Lower lobe of right lung (tissue), 2 donors: ENCODE measurements at places on chromosomes 4 and X. TPM values are rescaled to one million over a fixed set of nuclear protein-coding genes. Genes with fewer than 3 reads are reported as not detected.

CXXC4 gene
- total RNA-seq, result 1.9 TPM

DNA sequence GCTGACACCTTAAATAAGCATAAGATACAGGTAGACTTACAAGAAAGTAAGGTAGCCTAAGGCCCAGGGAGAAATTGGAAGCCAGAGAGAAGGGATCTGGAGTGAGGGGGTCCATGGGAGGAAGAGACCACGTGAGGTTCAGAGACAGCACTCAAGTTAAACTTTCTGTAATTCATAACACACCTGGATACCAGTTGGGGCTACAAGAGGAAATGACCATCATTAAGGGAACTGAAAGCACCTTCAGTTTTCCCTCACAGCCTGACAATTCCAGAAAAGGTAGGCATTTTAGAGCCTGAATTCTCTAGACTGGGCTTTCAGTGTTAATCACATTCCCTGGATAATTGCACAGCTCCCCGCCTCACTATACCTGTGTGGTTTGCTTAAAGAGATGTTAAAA, 355.5 kb downstream of the FBXW7 start:
- H3K4me1 ChIP-seq, result no peaks in the 10 kb centered on the region
- H3K4me3 ChIP-seq, result no peak overlapping the region
- H3K27ac ChIP-seq, result no peak overlapping the region
- no peak for DNase-seq
- H3K36me3 ChIP-seq, result no peaks in the 10 kb centered on the region

- no peaks in the 10 kb centered on the region for H3K27me3 ChIP-seq
- no peak for DNase-seq
- H3K4me1 ChIP-seq, result no peaks in the 10 kb centered on the region
- no peak overlapping the region for H3K4me3 ChIP-seq
These were observed 158.8 kb upstream of the AADAT start for GRCh38 chr4:170248576-170248975.

- no peak for DNase-seq
- peaks cover 7% of the 10 kb centered on the region for H3K36me3 ChIP-seq
- no peak overlapping the region for H3K4me3 ChIP-seq
- H3K4me1 ChIP-seq, result peaks cover 24% of the 10 kb centered on the region
- H3K27ac ChIP-seq, result no peak overlapping the region
These were observed 8.8 kb downstream of the TAPT1 start for GRCh38 chr4:16217300-16218051.

DNA sequence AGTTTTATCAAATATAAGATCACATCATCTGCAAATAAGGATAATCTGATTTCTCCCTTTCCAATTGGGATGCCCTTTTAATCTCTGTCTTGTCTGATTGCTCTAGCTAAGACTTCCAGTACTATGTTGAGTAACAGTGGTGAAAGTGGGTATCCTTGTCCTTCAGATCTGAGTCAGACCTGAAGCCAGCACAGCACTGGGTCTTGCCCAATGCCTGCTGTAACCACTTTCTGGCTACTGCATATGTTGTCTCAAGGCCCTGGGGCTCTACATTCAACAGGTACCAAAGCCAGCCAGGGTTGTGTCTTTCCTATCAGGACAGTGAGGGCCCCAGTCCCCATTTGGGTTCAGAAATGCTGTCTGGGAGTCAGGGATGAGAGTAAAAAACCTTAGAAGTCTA, 90.3 kb downstream of the CYSLTR1 start:
- DNase-seq, result no peak
- H3K27ac ChIP-seq, result no peak overlapping the region
- no peaks in the 10 kb centered on the region for H3K27me3 ChIP-seq

- H3K27me3 ChIP-seq, result no peaks in the 10 kb centered on the region
- no peaks in the 10 kb centered on the region for H3K36me3 ChIP-seq
- no peak for DNase-seq
- H3K27ac ChIP-seq, result no peak overlapping the region
These were observed 32.9 kb downstream of the CHM start for GRCh38 chrX:86014421-86014820.

XK gene
- 2.2 TPM for total RNA-seq

CCDC110 gene
- 0.44 TPM for total RNA-seq

GRCh38 chr4:8409264-8410065, 31.1 kb downstream of the ACOX3 start:
- H3K36me3 ChIP-seq, result peaks cover 56% of the 10 kb centered on the region
- H3K4me1 ChIP-seq, result no peaks in the 10 kb centered on the region

DNA sequence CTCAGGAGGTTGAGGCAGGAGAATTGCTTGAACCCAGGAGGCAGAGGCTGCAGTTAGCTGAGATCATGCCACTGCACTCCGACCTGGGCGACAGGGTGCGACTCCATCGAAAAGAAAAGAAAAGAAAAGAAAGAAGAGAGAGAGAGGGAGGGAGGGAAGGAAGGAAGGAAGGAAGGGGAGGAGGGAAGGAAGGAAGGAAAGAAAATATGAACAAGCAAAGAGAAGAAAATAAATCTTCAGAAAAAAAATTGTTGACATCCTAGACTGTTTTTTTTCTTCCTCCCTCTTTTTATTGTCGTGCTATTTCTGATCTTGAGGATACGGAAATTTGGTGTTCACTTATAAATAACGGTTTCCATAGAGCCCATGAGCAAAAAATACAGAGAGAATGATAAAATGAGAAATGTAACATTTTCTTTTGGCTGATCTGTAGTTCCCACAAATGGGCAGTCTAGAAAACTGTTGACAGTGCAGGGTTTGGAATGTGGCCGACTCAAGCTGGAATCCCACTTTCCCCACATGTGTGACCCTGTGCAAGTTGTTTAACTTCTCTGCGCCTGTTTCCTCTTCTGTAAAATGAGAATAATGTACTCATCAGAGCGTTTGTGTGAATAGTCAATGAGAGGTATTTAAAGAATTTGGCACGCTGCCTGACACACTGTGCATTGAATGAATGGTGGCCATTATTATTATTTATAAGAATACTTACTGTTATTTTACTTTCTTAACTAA, 19.4 kb downstream of the SORBS2 start:
- no peak overlapping the region for H3K27ac ChIP-seq
- no peak overlapping the region for H3K4me3 ChIP-seq
- no peaks in the 10 kb centered on the region for H3K27me3 ChIP-seq
- H3K4me1 ChIP-seq, result peaks cover 8% of the 10 kb centered on the region
- H3K36me3 ChIP-seq, result no peaks in the 10 kb centered on the region

GRCh38 chr4:138104284-138104680, 137.9 kb downstream of the SLC7A11 start:
- H3K4me3 ChIP-seq, result no peak overlapping the region
- H3K27ac ChIP-seq, result no peak overlapping the region
- no peaks in the 10 kb centered on the region for H3K27me3 ChIP-seq
- H3K4me1 ChIP-seq, result no peaks in the 10 kb centered on the region
- no peaks in the 10 kb centered on the region for H3K36me3 ChIP-seq

PRRG1 gene
- total RNA-seq, result 16.2 TPM

- no peak overlapping the region for H3K27ac ChIP-seq
- no peak overlapping the region for H3K4me3 ChIP-seq
- no peaks in the 10 kb centered on the region for H3K27me3 ChIP-seq
- H3K4me1 ChIP-seq, result peaks cover 23% of the 10 kb centered on the region
These were observed 59.3 kb upstream of the HS3ST1 start for GRCh38 chr4:11487868-11488544.

GRCh38 chr4:127000110-127000509, 632.6 kb upstream of the INTU start:
- H3K27ac ChIP-seq, result no peak overlapping the region

DNA sequence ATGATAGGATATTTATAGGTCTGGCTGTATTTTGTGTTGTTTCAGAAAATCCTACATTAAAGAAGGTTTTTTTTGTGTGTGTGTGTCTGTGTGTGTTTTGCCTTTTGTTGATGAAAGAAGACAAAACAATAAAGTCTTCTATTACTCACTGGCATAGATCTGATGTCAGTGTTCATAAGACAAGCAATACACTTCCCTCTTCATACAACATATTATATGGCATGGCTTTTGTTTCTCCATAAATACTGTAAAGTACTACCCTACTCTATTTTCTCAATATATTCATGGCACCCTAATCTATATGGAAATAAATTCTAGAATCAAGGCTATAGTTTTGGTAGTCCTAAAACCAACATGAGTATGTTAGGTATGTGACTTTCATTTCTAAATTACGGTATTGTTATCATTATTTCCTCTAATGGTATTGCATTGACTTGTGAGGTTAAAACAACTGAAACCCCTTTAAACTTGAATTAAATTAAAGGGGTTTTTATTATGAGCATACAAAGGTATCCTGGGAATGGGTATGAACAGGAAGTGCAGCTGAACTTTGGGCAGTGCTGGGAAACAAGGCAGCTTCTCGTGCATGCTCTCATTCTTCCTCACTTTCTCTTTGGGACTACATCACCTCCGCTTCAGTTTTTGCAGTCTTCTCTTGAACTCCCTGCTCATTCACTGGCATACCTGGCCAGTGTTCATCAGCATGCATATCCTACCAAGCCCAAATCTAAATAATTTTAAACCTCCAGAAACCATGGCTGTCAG, 70.5 kb upstream of the PRSS48 start:
- peaks cover 7% of the 10 kb centered on the region for H3K36me3 ChIP-seq
- no peaks in the 10 kb centered on the region for H3K27me3 ChIP-seq
- peaks cover 50% of the 10 kb centered on the region for H3K4me1 ChIP-seq

DCLK2 gene
- 2.9 TPM for total RNA-seq

USP27X gene
- 3.1 TPM for total RNA-seq

DNA sequence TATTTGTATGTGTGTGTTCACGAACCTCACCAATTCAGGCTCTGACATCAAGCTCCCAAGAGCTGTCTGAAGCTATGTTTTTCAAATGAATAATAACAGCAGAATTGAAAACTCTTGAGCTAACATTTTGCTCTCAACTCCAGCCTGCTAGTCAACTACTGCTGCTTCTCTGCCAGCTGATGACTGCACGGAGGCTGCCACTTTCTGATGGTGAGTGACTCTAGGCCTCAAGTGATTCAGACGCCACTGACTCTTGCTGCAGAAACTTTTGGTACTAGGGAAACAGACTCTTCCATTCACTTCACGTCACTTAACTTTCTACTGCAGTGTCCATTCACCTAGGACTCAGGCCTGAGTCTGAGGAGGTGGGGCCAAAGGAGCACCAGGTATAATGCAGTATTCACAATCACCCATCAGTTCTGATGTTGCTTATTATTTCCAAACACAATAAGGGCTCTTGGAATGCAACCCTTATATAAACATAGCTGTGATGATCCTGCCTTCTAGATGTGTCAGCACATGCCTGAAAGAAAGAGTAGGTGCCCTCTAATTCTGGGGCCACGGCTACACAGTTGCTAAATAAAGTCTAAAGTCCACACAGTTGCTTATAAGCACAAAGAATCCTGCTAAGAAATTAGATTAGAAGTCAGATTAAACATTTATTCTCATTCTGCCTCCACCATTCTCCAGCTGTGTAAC, 16.0 kb downstream of the PRDM8 start:
- no peak overlapping the region for H3K27ac ChIP-seq
- no peaks in the 10 kb centered on the region for H3K4me1 ChIP-seq
- no peak for DNase-seq
- peaks cover 24% of the 10 kb centered on the region for H3K27me3 ChIP-seq
- H3K4me3 ChIP-seq, result no peak overlapping the region

- no peak overlapping the region for H3K27ac ChIP-seq
- peak; percentile 52 for DNase-seq
- H3K4me1 ChIP-seq, result no peaks in the 10 kb centered on the region
- no peak overlapping the region for H3K4me3 ChIP-seq
These were observed 28.8 kb upstream of the SOWAHD start for GRCh38 chrX:119729408-119730201.

ZNF157 gene
- total RNA-seq, result 0.21 TPM

DNA sequence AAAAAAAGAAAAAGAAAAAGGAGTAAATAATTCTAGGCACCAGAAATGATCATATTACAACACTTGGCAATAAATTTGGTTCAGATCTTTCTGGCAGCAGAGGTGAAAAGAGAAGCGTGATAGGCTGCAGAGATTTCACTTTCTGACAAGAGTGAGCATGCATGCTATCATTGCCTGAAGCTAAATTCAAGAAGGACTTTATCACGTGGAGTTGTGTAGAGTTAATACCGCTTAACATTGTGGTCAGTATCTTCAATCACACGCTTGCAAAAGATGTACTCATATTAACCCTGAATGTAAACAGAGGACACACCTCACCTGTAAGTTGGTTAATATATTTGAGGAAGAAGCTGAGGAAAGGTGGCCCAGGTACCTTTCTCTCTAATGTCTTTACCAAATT, 31.4 kb upstream of the RBPJ start:
- peak overlapping the region; percentile 70 for H3K27ac ChIP-seq
- peaks cover 15% of the 10 kb centered on the region for H3K4me1 ChIP-seq
- H3K4me3 ChIP-seq, result no peak overlapping the region
- no peak for DNase-seq

GPC3 gene
- 50.2 TPM for total RNA-seq
